ENCODE measurements at places on chromosomes 1 and 21.

GRCh38 chr1:155091071-155092051 is 12.7 kb downstream of the EFNA3 start:
- peak; percentile 83 for DNase-seq

GRCh38 chr1:44759077-44759476 is 16.3 kb upstream of the RPS8 start:
- DNase-seq, result no peak

GRCh38 chr1:7898962-7899361 is 41.7 kb downstream of the TNFRSF9 start:
- DNase-seq, result peak; percentile 8

DNA sequence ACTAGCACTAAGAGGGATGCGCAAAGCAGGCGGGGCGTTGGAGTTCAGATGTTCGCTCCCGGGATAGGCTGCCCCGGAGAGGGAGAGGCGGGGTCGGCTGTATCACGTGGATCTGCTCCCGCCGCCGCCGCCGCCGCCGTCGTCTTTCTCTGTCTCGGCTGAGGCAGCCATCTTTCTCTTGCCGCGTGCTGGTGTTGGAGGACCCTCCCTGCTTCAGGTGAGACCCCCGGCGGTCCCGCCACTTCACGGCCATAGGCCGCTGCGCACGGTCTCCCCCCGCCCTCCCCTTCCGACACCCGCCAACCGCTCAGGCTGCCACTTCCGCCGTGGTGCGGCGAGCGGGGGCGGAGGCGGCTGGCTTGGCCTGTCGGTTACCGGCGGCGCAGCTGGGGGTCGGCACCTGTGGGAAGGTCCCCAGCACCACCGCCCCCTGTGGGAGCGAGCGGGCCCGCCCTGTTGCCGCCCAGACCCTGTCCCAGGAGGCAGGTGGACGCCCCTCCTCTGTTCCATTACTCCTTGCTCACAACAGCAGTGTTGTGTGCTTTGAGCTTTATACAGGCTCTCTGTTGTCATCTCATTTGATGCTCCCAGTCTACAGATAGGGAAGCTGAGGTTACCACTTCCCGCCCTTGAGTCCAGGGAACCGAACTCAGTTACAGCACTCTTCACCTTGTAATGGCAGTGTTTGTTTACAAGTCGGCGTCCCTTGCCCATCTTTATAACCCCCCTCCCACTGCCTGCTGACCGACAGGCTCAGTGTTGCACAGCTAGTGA is at the start of gene BTF3L4:
BTF3L4 (plus strand) TSS at position 133 of the 774 bp plus-strand sequence. CDS start 3,553 bp downstream, outside the sequence.
- DNase-seq, result peak; percentile 91

GRCh38 chr1:206727981-206728696 is 42.4 kb upstream of the IL19 start:
- DNase-seq, result no peak

DNA sequence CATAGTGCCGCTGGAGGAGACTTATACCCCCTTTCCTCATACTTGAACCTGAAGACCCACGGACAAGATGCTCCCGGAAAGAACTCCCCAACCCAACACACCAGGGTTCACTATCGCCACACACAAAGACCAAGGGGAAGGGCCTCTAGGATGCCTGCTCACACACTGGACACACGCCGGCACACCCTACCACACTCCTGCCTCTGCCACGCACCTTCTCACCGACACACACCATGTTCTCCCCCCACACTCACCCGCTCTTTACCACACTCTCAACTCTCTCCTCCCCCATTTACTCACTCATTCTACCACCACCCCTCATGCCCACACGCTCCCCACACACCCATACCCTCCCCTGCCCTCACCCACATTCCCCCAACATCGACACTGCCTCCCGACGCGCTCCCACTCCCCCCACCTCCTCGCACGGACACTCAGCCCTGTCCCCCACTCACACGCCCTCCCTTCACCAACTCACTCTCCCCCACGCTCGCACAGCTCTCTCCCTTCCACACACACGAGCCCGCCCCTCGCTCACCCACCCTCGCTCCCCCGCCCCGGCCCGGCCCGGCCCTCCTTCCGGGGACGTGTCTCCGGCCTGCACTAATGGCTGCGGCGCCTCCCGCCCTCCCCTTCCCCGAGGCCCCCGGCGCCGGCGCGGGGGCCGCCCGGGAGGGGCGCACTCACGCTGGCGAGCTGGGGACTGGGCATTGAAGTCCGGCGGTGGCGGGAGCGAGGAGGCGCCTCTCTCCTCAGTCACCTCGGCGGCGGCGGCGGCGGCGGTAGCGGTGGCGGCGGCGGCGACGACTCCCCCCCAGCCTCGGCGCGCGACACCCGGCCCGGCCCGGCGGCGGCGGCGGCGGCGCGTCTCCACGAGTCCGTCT is 626 bp downstream of the PTP4A2 start:
- peak; percentile 87 for DNase-seq

DNA sequence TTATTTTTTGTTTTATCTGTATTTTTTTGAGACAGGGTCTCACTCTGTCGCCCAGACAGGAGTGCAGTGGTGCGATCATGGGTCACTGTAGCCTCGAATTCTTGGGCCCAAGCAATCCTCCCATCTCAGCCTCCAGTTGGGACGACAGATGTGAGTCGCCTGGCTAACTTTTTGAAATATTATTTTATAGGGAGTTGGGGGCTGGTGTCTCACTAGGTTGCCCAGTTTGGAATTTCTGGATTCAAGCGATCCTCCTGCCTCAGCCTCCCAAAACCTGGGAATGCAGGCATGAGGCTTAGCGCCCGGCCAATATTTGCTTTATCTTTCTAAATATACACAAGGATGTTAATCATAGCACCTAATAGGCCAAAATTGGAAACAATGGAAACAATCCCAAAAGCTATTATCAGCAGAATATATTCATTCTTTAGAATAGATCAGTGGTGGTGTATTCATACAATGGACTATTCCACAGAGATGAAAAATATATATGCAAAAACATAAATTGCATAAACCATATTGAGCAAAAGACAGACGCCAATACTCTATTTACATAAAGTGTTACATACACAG is 55.9 kb downstream of the DAP3 start:
- DNase-seq, result no peak

GRCh38 chr1:40185951-40186864 is 25.0 kb downstream of the RLF start:
- DNase-seq, result peak; percentile 30

- DNase-seq, result no peak
Measured at GRCh38 chr1:228721407-228721806, 13.9 kb upstream of the RHOU start.

DNA sequence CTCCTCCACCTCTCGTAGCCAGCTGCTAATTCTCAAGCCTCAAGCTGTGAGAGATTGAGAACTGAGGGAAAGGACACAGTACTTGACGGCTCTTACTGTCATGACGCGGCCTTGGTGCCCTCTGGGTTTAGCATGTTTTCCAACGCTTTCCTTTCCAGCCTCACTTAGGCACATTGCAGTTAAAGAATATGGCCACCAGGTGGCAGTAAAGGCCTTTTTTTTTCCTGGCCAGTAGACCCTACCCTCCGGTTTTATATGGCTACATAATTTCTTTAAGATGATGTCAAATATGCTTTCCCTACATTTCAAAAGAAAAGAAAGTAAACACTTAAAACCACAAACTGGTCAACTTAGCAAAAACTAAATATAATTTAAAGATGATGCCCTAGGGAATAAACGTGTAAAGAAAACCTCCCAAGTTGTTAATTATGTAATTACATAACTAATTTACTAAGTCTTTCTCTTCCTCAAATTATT is 56.8 kb upstream of the PRDX6 start:
- DNase-seq, result peak; percentile 78

GRCh38 chr1:226363801-226364513 is 43.9 kb downstream of the PARP1 start:
- DNase-seq, result no peak

DNA sequence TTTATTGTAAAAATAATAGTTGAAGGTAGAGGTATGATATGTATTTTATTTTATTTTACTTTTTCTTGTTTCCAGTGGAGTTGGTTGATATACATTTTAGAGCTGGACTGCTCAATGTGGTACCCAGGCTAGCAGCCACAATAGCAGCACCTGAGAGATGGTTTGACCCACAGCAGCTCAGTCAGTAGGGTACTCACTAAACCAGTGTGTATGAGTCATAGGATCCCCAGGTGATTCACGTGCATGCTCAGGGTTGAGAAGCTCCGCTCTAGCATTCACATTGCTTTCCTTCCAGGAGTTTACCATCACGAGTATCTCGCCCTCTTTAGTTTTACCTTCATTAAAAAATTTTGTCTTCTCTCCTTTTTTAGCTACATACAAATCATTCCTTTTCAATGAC is 96.0 kb upstream of the PAXBP1 start:
- no peak for DNase-seq

- no peak for DNase-seq
Measured at GRCh38 chr1:74583397-74583796, 71.0 kb upstream of the LRRC53 start.

DNA sequence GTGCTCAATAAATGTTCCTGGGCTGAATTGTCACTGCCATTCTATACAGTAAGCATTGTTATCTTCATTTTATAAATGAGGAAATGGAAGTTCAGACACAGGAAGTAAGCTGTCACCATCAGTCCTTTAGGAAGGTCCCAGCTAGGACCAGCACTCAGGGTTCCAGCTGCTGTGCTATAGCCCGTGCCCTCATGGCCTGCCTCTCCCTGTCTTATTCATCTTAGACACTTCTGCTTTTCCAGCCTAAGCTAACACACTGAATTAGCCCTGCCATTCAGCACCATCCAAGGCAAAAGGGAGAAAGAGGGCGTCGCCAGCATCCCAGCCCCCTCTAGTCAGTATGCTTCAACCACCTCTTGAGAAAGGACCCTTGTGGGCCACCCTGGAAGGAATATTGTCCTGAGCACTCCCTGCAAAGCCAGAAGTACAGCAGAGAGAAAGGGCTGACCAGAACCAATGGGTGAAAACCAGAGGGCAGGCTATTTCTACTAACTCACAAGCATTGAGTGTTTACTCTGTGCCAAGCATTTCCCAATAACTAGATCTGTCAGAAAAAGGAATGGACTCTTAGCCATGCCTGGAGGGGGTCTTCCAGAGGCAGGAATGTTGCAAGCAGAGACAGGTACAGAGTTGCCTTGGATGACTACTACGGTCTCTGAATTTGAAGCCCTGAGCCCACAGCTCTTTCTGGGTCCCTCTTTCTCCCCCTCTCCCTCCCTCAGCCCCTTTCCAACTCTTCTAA is 77.9 kb upstream of the NFIA start:
- DNase-seq, result no peak

- DNase-seq, result peak; percentile 69
Measured at GRCh38 chr1:180178511-180179161, 24.0 kb downstream of the QSOX1 start.

Data from CD4-positive, alpha-beta T cell treated with Interleukin-10 for 1 hour (primary cell).